ENCODE measurements at places on chromosomes 1 and 21.

GRCh38 chr1:10065344-10065685, 32.6 kb downstream of the UBE4B start:
- DNase-seq = no peak
- H3K27me3 ChIP-seq = no peaks in the 10 kb centered on the region
- H3K27ac ChIP-seq = no peak overlapping the region
- H3K4me1 ChIP-seq = peaks cover 16% of the 10 kb centered on the region
- peaks cover 4% of the 10 kb centered on the region for H3K36me3 ChIP-seq
- H3K4me3 ChIP-seq = no peak overlapping the region

- H3K4me3 ChIP-seq = no peak overlapping the region
- H3K27me3 ChIP-seq = peaks cover 24% of the 10 kb centered on the region
- peaks cover 4% of the 10 kb centered on the region for H3K36me3 ChIP-seq
- no peak overlapping the region for H3K27ac ChIP-seq
These were observed 6.2 kb downstream of the COL6A2 start for GRCh38 chr21:46104104-46104503.

DNA sequence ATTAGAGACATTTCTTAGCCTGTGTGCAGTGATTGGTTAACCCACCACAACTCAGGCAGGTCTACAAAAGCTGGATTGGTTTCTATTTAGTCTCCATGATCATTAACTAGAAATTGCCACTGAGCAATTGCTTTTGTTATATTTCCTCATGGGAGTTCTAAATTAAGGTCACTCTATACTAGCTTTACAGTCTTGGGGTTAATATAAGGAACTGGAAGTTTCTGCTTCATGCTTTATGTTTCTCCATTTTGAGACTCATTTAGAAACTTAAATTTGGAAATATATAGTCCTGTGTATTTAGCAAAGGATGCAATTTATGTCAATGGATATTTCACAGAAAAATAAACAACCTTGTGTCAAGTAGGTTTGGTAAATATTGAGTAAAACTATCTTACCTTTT, 137.5 kb downstream of the HLX start:
- no peaks in the 10 kb centered on the region for H3K4me1 ChIP-seq
- no peaks in the 10 kb centered on the region for H3K27me3 ChIP-seq
- H3K4me3 ChIP-seq = no peak overlapping the region
- DNase-seq = no peak

DNA sequence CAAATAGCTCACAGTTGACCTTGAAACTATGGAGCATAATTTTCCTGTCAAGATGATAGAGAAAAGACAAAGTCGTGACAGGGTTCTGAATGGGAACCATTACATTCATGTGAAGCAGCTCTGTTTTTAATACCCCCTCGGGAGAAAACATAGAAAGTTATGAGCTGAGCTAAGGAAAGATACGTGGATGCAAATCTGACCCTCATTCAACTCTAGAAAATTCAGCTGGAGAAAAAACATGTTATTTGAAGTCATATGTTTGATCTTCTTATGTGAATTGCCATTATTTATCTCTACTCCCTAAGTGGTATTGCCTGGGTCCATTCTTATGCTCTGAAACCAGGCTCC, 48.0 kb upstream of the LRRC52 start:
- H3K4me1 ChIP-seq = no peaks in the 10 kb centered on the region
- peaks cover 14% of the 10 kb centered on the region for H3K27me3 ChIP-seq
- no peak for DNase-seq
- H3K4me3 ChIP-seq = no peak overlapping the region
- no peaks in the 10 kb centered on the region for H3K36me3 ChIP-seq
- no peak overlapping the region for H3K27ac ChIP-seq

DNA sequence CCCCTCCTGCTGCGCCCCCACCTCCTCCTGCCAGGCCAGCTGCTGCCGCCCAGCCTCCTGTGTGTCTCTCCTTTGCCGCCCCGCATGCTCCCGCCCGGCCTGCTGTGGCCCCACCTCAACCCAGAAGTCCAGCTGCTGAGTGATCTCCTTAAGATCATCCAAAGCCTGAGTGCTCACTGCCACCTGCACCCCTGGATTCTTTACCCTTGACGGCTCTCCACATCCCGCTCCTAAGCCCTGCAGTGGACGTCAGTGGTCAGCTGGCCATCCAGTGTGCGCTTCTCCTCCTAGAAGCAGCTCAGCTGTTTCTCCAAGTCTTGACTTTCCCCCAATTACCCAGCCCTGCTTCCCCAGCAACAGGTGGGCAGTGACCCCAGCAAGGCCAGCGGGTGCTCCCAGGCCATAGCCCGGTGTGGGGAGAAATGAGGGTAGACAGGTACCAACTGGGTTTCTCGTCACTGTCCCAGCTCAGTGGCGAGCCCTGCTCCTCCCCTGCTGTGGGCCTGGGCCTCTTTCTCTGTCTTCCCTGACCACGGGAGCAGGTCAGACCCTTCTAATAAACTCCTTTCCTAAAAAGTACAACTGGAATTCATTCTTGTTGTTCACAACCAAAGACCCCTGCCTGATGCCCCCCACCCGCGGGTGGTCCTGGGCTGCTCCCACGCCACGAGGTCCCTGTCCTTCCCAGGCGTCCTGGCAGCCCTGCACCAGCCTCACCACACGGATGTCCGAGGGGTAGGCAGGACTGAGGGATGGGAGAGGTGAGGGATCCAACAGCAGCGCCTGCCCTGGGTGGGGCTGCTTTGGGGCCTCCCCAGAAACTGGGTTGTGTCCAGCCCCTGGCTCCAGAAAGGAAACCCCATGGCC, 1.4 kb downstream of the KRTAP10-7 start:
- no peak overlapping the region for H3K27ac ChIP-seq
- H3K27me3 ChIP-seq = peaks cover 4% of the 10 kb centered on the region
- DNase-seq = no peak
